ENCODE measurements at places on chromosomes 2 and 18.
A peak's percentile ranks its signal among the peaks of the same experiment; 100 is the strongest.

DNA sequence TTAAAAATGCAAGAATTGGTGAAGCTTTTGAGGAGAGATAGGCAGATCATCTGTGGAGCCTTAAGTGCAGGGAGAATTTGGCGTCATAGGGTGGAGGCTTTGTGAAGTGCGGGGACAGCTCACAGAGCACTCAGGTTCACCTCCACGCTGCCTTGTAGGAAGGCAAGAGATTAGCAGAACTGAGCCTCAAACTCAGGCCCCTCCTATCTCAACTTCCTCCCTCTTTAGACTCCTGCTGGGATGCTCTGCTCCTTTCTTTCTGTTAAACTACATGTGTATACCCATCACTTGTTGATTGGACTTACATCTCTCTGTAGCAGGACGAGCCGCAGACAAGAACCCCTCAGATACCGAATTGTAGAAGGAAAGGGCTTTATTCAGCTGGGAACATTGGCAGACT, 422.2 kb downstream of the SETBP1 start:
- DNase-seq = no peak

- DNase-seq = no peak
Observed at GRCh38 chr2:8656160-8656641, 25.7 kb upstream of the ID2 start.

DNA sequence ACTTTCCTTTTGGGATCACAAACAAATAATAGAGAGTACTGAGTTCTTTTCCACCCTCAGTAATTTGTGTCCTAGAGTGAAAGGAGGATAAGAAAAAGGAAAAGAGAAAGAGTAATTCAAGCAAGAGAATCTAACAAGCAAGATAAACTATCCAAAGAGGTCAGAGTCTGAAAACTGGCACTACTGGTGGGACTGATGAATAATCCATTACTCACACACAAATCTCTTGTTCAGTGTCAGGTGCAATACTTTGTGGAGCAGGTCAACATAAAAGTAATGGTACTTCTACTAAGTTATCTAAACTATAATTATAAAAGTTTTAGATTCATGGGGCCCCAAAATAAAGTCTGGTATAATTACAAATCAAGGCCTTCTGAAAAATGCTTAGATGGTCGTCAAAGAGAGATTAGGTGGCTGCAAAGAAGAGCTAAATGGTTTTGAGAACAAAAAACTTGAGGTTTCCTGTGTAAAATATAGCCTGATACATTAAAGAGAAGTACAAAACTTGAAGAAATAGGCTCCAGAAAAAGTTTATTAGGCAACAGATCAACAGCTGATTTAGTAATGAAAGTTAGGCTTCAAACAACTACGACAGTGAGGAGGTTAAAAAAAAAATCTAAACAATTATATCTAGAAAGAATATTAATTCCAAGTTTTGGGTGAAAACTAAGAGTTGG, 109.4 kb downstream of the BAZ2B start:
- no peak for DNase-seq

DNA sequence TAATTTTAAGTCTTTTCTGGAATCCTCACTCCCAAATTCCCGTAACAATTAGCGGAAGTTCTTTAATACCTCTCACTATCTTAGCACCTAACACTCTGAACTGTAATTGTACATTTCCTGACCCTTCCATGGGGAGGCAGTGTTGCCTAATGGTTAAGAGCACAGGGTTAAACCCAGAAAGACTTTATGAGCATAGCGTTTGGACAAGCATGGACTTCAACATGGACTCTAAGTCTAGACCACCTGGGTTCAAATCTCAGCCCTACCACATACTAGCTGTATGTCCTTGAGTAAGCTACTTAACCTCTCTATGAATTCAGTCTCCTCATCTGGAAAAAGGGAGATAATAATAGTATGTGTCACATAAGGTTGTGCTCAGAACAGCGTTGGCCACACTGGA, 13.0 kb downstream of the ANTXR1 start:
- no peak for DNase-seq

DNA sequence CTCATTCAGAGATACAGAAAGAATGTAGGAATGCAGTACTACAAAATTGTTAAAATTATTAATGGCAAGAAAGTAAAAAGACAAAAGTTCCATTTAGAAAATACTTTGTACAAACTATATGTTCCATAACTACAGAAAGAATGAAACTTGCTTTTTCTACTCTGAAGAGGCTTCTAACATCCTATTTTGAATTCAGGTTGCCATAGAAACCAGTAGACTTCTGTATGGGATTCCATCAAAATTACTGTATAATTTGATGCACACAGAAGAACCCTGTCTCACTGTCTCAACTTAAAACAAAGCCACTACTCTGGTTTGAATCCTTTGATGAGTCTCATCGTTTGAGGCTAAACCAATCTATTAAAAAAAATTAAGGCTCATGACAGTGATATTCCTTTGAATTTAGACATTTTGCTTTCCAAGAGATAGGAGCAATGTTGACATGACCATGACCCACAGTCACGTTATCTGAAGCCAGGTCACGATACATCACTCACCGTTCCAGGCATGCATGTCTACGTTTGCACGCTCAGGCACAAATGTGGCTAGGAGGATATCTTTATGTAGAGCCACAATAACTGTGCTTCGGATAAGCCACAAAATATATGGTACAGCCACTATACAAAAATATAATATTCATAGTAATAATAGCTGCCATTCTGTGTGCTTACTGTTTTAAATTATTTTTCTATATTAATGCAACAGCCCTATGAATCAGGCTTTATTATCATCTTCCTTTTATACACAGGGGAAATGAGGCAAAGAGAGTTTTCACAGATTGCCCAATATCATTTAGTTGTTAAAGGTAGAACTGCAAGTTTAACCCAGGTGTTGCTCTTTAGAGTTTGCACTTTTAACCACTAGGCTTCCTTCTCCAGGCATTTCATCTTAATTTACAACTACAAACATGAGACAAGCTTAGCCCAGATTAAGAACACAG, 82.4 kb downstream of the CACNB4 start:
- DNase-seq = no peak

DNA sequence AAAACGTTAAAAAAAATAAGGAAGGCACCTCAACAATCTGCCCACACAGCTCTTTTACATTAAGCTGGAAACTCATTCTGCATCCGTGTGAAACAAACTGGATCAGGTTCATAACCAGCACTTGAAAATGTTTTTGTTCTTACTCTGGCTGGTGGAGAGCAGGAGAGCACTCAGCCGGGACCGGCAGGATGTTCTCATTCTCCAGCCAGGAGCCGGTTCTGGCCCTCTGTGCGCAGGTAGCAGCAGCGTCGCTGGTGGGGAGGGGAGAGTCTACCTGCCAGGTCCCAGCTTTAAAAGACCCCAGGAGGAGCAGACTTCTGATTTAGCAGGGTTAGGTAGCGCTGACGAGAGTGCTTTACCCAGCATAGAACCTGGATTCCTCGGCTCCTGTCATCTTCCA, 834.9 kb upstream of the SALL3 start:
- DNase-seq = no peak

GRCh38 chr2:84805250-84805958, 75.5 kb downstream of the TRABD2A start:
- no peak for DNase-seq

- DNase-seq = peak; percentile 42
Observed at GRCh38 chr2:46873604-46874068, 42.0 kb downstream of the MCFD2 start.

GRCh38 chr2:47060652-47061170, 94.4 kb downstream of the STPG4 start:
- DNase-seq = no peak

GRCh38 chr18:830315-830901, 18.4 kb upstream of the YES1 start:
- DNase-seq = no peak

GRCh38 chr2:178865146-178865936, 58.1 kb upstream of the TTN start:
- no peak for DNase-seq

DNA sequence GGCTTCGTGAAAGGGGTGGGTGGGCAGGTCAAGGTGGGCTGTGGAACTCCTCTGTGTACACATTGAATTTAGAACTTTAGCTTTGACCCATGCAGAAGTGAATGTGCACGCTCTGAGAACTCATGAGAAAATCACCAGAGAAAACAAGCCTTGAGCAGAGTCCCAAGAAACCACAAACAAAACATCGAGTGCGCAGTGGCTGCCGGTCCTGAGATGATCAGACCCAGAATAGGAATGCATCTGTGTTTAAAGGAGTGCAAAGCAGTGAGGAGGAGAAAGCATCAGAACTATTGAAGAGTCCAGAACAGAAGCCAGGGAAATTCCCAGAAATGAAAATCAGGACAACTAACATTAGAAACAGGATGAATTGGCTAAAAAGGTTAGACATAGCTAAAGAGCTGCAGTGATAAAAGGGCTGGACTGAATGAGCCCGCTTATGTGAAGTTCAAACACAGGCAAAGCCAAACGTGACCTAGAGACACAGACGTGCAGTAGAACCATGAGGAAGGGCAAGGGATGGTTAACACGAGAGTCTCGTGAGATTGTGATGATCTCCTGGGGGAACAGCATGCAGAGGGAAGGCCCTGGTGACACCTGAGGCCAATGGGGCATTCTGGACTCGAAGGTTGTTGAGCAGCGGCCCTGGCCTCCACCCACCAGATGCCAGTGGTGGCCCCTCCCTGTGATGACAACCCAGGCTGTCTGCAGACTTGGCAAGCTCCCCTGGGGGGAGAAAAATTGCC, 16.4 kb upstream of the TXNL4A start:
- no peak for DNase-seq

DNA sequence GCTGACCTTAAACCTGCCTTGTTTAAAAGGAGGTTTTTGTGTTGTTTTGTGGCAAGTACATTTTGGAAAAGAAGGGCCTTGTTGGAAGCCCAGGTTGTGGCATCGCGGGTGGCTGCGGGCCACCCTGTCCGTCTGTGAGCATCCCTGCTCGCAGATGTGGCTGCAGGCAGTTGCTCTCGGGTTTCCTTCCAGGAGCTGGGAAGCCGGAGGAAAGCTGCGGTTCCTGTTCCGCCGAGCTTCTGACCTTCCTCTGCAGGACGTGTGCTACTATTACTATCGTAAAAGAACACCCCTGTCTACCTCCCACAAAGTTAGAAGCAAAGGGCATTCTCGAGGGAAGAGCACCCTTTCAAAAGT, 766 bp downstream of the MFF start:
- no peak for DNase-seq

- DNase-seq = no peak
Observed at GRCh38 chr2:54310311-54310710, 54.3 kb upstream of the TSPYL6 start.

- no peak for DNase-seq
Observed at GRCh38 chr18:58793361-58793760, 71.3 kb upstream of the ZNF532 start.

All from anterior cingulate cortex (tissue), 58 donors.